ENCODE measurements at places on chromosomes 6 and 20.

DNA sequence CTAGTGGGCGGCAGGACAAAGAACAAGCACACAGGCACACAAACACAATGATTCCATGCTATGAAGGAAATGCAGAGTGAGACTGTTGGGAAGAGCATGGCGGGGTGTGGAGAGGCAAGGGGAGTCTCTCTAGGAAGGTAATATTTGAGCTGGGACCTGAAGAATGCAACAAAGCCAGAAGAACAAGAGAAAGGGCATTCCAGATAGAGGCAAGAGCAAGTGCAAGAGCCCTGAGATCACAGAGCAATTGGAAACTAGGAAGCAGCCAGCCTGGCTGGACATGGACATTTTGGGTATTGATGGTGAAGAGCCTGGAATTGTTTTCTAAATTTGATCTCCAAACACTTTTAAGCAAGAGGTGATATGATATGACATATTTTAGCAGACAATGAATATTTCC, 15.4 kb downstream of the SRXN1 start:
- no peak for DNase-seq

DNA sequence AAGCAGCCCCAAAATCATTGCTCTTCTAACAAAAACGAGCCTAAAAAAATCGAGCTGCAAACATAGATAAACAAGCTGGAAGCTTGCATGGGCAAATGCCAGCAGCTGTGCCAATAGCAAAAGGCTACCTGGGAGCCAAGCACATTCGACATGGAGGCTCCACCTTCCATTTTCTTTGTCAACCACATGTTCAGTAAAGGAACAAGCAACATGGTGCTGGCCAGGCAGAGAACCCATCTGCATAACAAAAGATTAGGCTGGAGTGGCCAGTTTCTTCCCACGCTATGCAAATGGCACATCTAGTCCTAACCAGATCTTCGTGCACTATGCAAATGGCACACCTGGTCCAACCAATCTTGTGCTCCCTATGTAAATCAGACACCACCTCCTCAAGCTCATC, 110.5 kb downstream of the KIF16B start:
- no peak for DNase-seq

GRCh38 chr6:110777636-110778035, 37.6 kb downstream of the CDK19 start:
- DNase-seq, result no peak

DNA sequence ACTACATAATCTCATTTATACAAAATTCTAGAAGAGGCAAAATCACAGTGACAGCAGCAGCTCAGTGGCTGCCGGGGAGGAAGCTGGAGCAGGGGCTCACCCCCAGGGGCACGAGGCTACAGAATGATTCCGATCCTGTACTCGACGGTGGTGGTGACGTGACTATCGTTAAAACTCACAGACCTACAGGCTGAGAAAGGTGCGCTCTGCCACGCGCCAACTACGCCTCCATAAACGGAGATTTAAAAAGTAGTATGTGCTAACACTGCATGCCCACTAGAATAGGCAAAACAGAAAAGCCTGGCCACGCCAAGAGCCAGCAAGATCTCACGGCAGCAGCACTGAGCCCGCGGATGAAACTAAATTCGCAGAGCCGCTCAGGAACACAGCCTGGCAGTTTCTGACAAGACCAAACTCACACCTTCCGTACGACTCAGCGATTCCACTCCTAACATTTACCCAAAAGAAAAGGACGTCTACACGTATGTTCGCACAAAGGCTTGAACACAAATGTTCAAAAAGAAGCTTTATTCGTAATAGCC, 25.2 kb downstream of the TAF4 start:
- no peak for DNase-seq

GRCh38 chr6:23268348-23268747, 699.0 kb downstream of the HDGFL1 start:
- no peak for DNase-seq
